ENCODE measurements at places on chromosomes 16 and 17. TPM values are rescaled to one million over a fixed set of nuclear protein-coding genes. Genes with fewer than 3 reads are reported as not detected.

Gene OR4D1
- total RNA-seq, result 0.29 TPM

GRCh38 chr17:8900207-8900606 is 32.7 kb upstream of the PIK3R6 start:
- no peak overlapping the region for H3K4me3 ChIP-seq
- peaks cover 54% of the 10 kb centered on the region for H3K36me3 ChIP-seq
- H3K27ac ChIP-seq, result peak overlapping the region; percentile 85
- peaks cover 58% of the 10 kb centered on the region for H3K4me1 ChIP-seq
- DNase-seq, result no peak
- no peaks in the 10 kb centered on the region for H3K27me3 ChIP-seq

DNA sequence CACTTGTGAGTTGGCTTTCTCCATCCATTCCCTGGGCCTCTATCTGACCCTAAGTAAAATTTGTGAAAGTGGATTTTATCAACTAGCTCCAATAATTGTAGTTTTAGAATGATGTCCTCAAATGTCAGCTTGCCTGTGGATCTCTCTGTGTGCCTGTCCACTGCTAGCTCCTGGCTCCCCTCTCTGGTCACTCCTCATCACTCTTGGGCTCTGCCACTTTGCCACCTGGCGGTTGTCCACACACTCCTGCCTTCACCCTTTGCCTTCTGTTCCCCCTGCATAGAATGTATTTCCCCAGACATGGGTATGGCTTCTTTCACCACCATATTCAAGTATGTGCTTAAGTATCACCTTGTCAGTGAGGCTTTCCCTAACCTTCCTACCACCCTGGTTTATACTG is 19.8 kb downstream of the ANKFN1 start:
- no peaks in the 10 kb centered on the region for H3K4me1 ChIP-seq
- H3K36me3 ChIP-seq, result no peaks in the 10 kb centered on the region
- H3K27me3 ChIP-seq, result no peaks in the 10 kb centered on the region
- DNase-seq, result no peak

DNA sequence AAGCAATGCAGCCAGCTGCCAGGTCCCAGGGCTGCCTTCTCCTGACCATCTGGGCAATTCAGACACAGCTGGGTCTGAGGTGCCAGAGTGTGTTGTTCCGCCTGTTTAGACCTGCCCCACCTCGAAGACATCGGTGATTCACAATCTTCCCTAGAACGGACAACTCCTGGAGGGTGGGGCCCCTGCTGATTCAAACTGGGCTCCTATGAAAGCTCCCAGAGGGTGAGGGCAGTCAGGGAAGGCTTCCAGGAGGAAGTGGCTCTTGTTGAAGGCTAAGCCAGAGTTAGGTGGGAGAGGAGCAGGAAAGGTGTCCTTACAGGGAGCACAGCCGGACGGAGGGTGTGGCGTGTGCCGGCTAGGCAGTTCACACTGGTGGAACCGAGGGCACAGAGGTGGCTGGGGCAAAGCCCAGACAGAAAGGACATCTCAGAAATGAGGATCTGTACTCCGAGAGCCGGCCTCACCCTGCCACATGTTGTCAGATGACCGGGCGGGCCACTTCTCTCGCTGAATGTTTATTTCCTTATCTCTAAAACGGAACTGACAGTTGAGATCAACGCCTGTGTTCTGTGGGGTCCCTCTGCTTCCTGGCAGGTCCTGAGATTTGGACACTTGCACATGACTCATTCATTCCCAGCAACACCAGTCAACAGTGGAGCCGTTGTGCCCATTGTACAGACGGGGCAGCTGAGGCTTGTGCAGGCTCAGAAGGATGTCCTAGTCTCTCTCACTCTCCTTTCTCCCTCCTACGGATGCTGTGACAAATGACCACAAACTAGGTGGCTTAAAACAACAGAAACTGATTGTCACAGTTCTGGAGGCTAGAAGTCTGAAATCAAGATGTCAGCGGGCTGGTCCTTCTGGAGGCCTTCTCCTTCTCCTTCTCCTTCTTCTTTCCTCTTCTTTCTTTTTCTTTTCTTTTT is 26.9 kb upstream of the LITAF start:
- peaks cover 14% of the 10 kb centered on the region for H3K27me3 ChIP-seq
- H3K4me1 ChIP-seq, result peaks cover 23% of the 10 kb centered on the region
- no peaks in the 10 kb centered on the region for H3K36me3 ChIP-seq
- no peak overlapping the region for H3K4me3 ChIP-seq

GRCh38 chr16:73096510-73096909 is 48.6 kb upstream of the ZFHX3 start:
- no peak overlapping the region for H3K4me3 ChIP-seq
- no peaks in the 10 kb centered on the region for H3K36me3 ChIP-seq
- H3K27ac ChIP-seq, result no peak overlapping the region
- no peak for DNase-seq
- H3K4me1 ChIP-seq, result no peaks in the 10 kb centered on the region

DNA sequence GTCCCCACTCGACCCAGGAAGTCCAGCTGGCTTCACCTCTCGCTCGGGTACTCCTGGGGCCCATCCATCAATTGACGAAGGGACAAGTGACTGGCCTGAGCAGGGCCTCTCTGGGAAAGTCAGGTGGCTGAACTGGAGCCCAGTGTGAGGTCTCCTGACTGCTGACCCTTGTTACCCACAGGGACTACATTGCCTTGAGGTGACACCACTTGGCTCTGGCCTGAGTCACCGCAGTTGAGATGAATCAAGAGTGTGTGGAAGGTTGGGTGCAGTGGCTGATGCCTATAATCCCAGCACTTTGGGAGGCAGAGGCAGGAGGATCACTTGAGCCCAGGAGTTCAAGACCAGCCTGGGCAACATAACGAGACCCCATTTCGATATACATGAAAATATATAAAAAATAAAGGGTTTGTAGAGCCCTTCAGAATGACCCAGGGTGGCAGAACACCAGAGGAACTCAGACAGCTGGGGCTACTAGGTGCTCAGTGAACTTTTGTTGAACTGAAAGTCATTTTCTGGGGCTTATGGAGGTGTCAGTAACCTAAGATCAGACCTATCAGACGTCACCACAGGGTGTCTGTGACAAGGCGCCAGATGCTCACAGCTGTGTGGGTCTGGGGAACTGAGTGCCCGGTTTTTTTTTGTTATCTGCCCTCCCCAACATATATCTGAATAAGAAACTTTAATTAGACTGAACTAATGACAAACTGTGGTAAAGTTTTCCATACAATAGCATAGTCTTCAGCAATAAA is 14.8 kb upstream of the ZFP90 start:
- H3K4me1 ChIP-seq, result peaks cover 16% of the 10 kb centered on the region
- no peak overlapping the region for H3K27ac ChIP-seq
- H3K36me3 ChIP-seq, result no peaks in the 10 kb centered on the region

- no peak overlapping the region for H3K4me3 ChIP-seq
- H3K27me3 ChIP-seq, result no peaks in the 10 kb centered on the region
- peaks cover 11% of the 10 kb centered on the region for H3K36me3 ChIP-seq
- no peak overlapping the region for H3K27ac ChIP-seq
- H3K4me1 ChIP-seq, result peaks cover 6% of the 10 kb centered on the region
These were observed 20.9 kb downstream of the GAN start for GRCh38 chr16:81335669-81336068.

GRCh38 chr17:30476726-30477082 is 504 bp upstream of the GOSR1 start:
- no peaks in the 10 kb centered on the region for H3K27me3 ChIP-seq
- H3K4me3 ChIP-seq, result peak overlapping the region; percentile 94
- peak overlapping the region; percentile 96 for H3K27ac ChIP-seq
- peaks cover 20% of the 10 kb centered on the region for H3K36me3 ChIP-seq
- H3K4me1 ChIP-seq, result peaks cover 38% of the 10 kb centered on the region
- peak; percentile 50 for DNase-seq

- no peaks in the 10 kb centered on the region for H3K27me3 ChIP-seq
- H3K36me3 ChIP-seq, result peaks cover 2% of the 10 kb centered on the region
- no peaks in the 10 kb centered on the region for H3K4me1 ChIP-seq
- H3K4me3 ChIP-seq, result no peak overlapping the region
- DNase-seq, result no peak
These were observed 33.7 kb upstream of the MFSD6L start for GRCh38 chr17:8832711-8833352.

DNA sequence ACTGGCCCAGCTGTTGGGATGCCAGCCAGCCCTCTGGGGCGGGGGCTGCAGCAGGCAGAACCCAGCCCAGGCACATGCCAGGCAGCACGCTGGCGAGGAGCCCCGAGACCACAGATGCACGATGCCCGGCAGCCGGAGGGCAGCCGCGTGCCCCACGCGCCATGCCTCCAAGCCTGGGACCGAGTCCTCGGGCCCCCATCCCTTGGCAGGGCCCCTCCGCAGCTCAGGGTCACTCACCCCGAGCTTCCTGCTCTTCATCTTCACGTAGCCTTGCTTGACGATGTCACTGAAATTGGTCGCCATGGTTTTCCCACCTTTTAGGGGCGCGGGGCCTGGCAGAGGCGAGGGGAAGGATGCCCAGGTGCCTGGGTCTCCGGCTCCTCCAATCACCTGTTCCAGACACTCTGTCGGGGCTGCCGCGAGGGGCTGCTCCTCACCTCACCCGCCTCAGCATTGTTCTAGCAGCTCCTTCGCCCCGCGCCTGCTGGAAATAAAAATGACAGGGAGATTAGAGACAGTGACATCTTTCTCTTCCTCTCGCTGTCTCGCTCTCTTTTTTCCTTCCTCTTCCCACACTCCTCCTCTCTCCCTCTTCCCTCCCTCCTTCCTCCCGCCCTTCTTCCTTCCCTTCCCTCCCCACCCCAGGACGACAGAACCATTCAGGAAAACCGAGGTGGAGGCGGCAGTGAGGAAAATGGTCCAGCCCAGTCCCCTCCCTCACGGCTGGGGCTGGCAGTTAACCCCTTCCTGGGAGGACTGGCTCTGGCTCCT is 6.9 kb downstream of the DOK4 start:
- no peak overlapping the region for H3K4me3 ChIP-seq
- DNase-seq, result no peak
- H3K4me1 ChIP-seq, result peaks cover 16% of the 10 kb centered on the region
- H3K27ac ChIP-seq, result no peak overlapping the region
- H3K36me3 ChIP-seq, result no peaks in the 10 kb centered on the region

DNA sequence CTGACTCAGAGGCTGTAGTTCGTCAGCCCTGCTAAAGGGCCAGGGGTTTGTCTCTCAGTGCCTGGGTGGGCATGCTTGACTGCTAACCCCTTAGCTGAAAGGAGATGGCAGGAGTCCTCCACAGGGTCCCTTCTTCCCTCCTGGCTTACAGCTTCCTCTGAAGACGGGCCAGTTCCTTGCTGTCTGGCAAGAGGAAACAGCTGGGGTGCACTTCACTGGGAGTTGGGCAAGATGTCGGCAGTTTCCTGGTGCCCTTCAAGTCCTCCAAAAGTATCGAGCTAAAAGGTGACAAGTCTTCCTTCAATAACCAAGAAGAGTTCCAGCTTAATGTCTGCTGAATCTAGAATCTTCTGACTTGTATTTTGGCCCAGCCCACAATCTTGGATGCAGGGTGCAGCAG is 23.4 kb downstream of the NUP85 start:
- no peak overlapping the region for H3K27ac ChIP-seq
- no peak overlapping the region for H3K4me3 ChIP-seq
- no peak for DNase-seq
- no peaks in the 10 kb centered on the region for H3K27me3 ChIP-seq

Gene SHMT1
- 60.3 TPM for total RNA-seq

Gene WIPF2
- 24.1 TPM for total RNA-seq

GRCh38 chr17:78771758-78772382 is 10.2 kb downstream of the CYTH1 start:
- peaks cover 48% of the 10 kb centered on the region for H3K4me1 ChIP-seq
- peak overlapping the region; percentile 75 for H3K4me3 ChIP-seq
- DNase-seq, result no peak
- peaks cover 18% of the 10 kb centered on the region for H3K36me3 ChIP-seq
- peak overlapping the region; percentile 95 for H3K27ac ChIP-seq

GRCh38 chr17:81831957-81832607 is 1.0 kb downstream of the MCRIP1 start:
- H3K4me3 ChIP-seq, result peak overlapping the region; percentile 84
- H3K4me1 ChIP-seq, result peaks cover 22% of the 10 kb centered on the region
- H3K27ac ChIP-seq, result peak overlapping the region; percentile 90
- H3K36me3 ChIP-seq, result no peaks in the 10 kb centered on the region

DNA sequence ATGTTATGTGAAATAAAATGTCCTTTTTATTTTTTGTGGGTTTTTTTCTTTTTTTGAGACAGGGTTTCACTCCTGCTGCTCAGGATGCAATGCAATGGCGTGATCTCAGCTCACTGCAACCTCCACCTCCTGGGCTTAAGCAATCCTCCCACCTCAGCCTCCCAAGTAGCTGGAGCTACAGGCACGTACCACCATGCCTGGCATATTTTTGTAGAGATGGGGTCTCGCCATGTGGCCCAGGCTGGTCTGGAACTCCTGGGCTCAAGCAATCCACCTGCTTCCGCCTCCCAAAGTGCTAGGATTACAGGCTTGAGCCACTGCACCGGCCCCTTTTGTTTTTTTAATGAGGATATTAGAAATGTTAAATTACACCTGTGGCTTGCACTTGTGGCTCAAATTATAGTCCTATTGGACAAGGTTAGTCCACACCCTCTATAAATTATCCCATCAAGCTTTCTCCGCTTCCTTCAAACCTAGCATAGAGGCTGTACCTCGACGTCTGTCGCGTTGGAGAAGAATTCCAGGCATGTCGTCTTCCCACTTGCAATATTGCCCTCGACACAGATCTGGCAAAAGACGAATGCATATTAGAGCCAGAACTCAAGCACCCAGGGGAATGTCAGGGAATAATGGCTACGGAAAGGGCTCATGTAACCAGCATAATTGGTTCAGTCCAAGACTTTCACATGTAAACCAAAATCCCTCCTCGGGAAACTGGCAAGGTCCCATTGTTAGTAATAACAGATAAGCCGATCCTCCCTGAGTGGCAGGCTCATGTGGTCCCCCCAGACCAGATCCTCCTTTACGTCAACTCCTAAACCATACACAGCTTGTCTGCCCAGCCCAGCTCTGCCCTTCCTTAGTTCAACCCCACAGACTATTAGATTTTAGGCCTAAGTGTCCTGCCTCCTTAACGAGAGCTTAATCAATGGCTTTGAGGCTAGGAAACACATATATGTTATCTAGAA is 8.2 kb downstream of the TK2 start:
- H3K27me3 ChIP-seq, result no peaks in the 10 kb centered on the region
- peaks cover 17% of the 10 kb centered on the region for H3K4me1 ChIP-seq
- no peak for DNase-seq

Gene HERPUD1
- 127 TPM for total RNA-seq

DNA sequence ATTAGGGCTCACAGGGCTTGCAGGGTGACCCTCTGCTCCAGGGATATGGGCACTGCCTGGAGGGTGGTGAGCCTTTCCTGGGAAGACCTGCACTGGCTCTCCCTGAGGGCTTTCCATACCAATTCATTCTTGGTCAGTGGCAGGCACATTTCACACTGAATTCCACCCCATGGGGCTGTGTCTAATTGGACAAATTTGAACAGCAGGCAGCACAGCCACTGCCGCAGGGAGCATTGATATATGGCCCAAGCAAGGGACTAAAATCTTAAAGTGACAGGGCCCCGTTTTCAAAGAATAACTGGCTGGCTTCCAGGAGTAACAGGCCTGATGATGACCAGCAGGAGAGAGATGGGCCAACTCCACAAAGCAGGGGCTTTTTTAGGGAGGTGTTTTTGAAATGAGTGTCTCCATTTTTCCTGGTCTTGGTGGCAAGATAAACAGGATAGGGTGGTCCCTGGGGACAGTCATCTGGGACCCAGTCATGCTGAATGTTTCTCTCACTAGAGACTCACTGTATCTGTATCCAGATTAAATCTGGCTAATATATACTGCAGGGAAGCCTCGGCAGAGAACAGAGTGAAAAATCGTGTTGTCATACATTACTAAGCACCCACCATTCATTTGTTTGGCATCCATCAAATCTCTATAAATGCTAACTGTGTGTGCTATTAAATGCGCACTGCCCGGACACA is 74.1 kb upstream of the TBX2 start:
- no peak overlapping the region for H3K27ac ChIP-seq
- no peaks in the 10 kb centered on the region for H3K27me3 ChIP-seq
- DNase-seq, result no peak
- H3K36me3 ChIP-seq, result no peaks in the 10 kb centered on the region
